ENCODE measurements at places on chromosomes 4 and X. TPM values are rescaled to one million over a fixed set of nuclear protein-coding genes. Genes with fewer than 3 reads are reported as not detected.

- no peaks in the 10 kb centered on the region for H3K36me3 ChIP-seq
- no peaks in the 10 kb centered on the region for H3K27me3 ChIP-seq
- no peak overlapping the region for H3K4me3 ChIP-seq
- DNase-seq, result no peak
- no peaks in the 10 kb centered on the region for H3K4me1 ChIP-seq
Measured at GRCh38 chrX:133493366-133493765, 78.1 kb upstream of the GPC4 start.

Gene DMRTC1
- total RNA-seq, result not detected

Gene APEX2
- 11.7 TPM for total RNA-seq

Gene RHOXF2
- not detected for total RNA-seq

Gene GAGE12F
- total RNA-seq, result not detected
